Esophagus muscularis mucosa (tissue), 4 donors: ENCODE measurements at places on chromosomes 7 and 10.

DNA sequence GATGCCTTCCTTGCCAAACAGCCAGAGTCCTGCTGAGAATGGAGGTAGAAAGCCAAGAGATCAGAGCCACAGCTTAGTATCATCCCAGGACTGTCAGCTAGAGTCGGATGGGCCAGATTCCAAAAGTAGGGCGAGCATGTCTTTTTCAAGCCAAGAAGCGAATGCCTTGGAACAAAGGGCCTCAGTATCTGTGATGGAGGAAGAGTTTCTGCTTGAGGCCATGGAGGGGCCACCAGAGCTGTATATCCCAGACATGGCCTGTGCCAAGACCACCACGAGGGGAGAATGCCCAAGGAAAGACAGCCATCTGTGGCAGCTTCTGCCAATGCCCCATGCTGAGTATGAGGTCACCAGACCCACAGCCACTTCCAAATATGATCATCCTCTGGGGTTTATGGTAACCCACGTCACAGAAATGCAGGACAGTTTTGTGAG lies 44.3 kb upstream of the PPP1R17 start:
- H3K4me3 ChIP-seq: no peak overlapping the region
- H3K4me1 ChIP-seq: no peaks in the 10 kb centered on the region
- no peaks in the 10 kb centered on the region for H3K36me3 ChIP-seq
- no peaks in the 10 kb centered on the region for H3K27me3 ChIP-seq

GRCh38 chr7:142669074-142669654 lies 80.1 kb upstream of the PRSS1 start:
- no peak overlapping the region for H3K4me3 ChIP-seq
- no peaks in the 10 kb centered on the region for H3K4me1 ChIP-seq
- no peak for DNase-seq
- no peaks in the 10 kb centered on the region for H3K36me3 ChIP-seq
- no peak overlapping the region for H3K27ac ChIP-seq
- no peaks in the 10 kb centered on the region for H3K27me3 ChIP-seq

GRCh38 chr7:41431671-41432070 lies 271.2 kb downstream of the INHBA start:
- no peak overlapping the region for H3K27ac ChIP-seq
- no peak for DNase-seq
- no peaks in the 10 kb centered on the region for H3K27me3 ChIP-seq
- peaks cover 11% of the 10 kb centered on the region for H3K4me1 ChIP-seq

DNA sequence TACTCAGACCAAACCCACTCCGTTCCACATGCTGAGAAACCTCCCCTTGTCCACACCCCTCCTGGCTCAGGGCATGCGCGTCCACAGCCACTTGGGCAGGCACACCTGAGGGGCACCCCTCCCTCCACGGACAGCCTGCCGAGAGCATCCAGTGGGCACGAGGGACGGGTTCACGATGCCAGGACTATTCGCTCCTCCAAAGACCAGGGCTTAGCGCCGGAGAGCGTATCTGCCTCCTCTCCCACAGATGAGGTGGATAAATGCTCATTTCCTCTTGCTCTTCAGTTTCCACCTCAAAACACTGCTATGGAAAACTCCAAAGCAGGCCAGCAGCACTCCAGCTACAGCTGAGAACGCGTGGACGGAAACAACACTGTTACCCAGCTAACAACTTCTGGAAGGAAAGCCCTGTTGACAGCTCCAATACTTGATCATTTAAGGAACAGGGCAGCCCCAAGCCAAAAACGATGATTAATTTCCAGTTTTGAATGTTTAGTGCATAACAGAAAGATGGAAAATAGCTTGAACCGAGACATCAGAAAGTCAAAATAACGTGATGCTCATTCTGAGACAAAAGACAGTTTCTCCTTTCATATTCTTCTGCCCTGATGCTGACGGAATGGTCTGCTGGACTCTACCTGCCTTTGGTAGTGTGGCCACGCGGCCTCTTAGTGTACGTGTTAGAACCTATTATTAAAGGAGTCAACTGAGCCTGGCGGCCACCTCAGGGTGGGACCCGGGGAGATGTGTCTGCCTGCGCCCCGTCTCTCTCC lies 204.7 kb downstream of the DNAJB6 start:
- H3K4me3 ChIP-seq: no peak overlapping the region
- no peaks in the 10 kb centered on the region for H3K4me1 ChIP-seq
- no peaks in the 10 kb centered on the region for H3K27me3 ChIP-seq
- DNase-seq: no peak
- peaks cover 5% of the 10 kb centered on the region for H3K36me3 ChIP-seq

DNA sequence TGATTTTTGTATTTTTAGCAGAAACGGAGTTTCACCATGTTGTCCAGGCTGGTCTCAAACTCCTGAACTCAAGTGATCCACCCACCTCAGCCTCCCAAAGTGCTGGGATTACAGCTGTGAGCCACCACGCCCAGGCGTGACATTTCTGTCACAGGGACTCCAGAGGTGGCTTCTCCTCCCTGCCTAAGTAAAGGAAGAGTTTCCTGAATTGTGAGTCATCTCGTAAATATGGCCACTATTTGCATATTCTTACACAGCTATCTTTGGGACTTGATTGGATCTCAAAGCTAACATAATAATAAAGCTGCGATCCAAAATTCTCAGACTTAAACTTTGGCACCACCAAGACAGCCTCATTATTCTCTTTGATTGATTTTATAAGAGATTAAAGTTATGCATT lies 50.1 kb downstream of the ADARB2 start:
- no peak overlapping the region for H3K27ac ChIP-seq
- no peak for DNase-seq
- H3K4me3 ChIP-seq: no peak overlapping the region
- H3K4me1 ChIP-seq: no peaks in the 10 kb centered on the region
- no peaks in the 10 kb centered on the region for H3K27me3 ChIP-seq
